ENCODE measurements at places on chromosomes 11 and 22.
A peak's percentile ranks its signal among the peaks of the same experiment; 100 is the strongest.

GRCh38 chr11:1121813-1122663 is 35.7 kb upstream of the MUC5AC start:
- no peak for DNase-seq

DNA sequence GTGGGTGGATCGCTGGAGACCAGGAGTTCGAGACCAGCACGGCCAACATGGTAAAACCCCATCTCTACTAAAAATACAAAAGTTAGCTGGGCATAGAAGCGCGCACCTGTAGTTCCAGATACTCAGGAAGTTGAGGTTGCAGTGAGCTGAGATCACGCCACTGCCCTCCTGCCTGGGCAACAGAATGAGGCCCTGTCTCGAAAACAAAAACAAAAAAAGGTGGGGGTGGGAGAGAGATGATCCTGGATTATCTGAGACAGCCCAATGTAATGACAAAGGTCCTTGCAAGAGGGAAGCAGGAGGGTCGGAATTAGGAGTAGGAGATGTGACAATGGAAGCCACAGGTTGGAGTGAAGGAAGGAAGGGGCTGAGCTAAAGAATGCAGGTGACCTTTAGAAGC is 87.6 kb upstream of the APOA1 start:
- DNase-seq: no peak

- DNase-seq: no peak
Observed at GRCh38 chr11:17892409-17892808, 120.4 kb downstream of the SERGEF start.

- no peak for DNase-seq
Observed at GRCh38 chr11:110465231-110465630, 35.5 kb downstream of the FDX1 start.

- DNase-seq: no peak
Observed at GRCh38 chr11:83282084-83282716, 4.0 kb downstream of the CCDC90B start.

DNA sequence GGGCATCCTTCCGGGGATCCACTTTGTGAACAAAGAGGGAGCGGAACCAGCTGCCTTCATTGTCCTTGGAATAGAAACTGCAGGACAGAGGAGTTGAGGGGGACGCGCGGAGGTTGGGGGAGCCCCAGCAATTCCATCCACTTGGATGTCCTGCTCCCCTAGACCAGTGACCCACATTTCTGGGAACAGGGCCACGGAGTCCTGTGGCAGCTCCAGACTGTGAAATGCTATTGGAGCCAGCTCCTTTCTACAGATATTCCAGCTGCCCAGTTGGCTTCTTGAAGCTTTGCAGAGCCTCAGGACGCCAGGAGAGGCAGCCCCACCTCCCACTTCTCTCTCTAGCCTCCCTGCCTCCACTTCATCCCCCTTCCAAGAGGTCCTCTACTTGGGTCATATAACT is 10.5 kb downstream of the NIPSNAP1 start:
- DNase-seq: no peak

DNA sequence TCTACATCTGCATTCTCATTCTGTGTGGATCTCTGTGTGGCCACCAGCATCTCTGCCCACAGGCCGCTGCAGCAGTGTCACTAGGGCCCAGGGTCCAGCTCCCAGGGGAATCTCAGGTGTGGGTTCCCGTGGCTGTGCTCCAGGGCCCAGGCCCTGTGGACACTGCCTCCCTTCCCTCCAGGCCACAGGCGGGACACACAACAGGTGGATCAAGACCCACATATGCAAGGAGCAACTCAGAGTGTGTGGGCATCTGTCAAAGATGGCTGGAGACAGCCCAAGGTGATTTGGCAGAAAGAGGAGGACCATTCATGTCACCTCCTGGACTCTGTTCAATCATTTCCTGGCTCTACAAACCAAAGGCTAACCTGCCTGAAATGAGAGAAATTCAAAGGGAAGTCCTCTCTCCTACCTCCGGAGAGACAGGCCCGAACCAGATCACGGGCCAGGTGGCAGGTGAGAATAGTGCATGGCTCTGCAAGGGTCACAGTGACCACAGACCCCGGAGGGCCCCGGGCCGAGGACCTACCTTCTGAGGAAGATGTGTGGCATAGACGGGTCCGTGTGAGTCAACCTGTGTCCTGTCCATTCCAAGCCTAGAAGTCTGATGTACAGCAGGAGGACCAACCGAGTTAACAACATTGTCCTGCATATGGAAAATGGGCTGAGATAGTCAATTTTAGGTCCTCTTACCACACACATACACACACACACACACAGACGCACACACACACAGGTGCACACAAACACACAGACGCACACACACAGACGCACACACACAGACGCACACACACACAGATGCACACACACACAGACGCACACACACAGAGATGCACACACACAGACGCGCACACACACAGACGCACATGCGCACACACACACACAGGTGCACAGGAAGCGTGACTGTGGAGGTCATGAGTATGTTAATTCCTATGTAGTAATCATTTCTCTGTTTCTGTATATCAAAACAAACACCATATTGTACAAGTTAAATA is 1068.5 kb downstream of the BRD1 start:
- DNase-seq: no peak

DNA sequence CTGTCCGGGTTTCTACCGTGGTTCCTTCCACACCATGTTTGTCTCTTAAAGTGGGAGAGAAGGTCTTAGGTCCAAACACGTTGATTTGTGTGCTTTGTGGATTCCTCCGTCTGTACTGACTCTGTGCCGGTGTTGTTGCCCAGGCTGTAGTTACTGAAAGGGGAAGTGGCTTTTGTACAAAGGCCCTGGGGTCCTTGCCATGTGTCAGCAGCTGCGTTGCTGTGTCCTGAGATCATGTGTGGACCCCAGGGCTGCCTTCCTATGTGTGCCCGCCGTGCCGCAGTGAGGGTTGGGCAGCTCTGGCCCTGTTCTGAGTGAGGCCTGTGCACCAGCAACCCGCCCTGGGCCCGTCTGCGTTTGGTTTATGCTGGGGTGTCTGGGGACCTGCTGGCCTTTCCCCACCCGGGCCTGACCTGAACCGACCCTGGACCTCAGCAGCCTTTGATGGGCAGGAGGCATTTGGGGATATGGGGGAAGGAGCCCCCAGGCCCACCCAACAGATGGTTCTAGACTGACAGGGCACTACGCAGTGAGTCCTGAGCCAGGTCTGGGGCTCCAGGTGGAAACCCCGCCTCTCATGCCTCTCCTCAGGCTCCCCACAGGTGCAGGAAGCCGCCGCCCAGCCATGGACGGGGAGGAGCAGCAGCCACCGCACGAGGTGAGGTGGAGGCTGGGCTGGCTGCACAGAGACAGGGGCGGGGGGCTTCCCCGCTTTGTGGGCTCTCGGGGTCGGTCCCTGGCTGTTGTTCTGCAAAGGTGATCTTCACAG is 6.9 kb downstream of the TRABD start:
- no peak for DNase-seq

GRCh38 chr22:39024519-39025308 is 3.8 kb downstream of the APOBEC3D start:
- no peak for DNase-seq

DNA sequence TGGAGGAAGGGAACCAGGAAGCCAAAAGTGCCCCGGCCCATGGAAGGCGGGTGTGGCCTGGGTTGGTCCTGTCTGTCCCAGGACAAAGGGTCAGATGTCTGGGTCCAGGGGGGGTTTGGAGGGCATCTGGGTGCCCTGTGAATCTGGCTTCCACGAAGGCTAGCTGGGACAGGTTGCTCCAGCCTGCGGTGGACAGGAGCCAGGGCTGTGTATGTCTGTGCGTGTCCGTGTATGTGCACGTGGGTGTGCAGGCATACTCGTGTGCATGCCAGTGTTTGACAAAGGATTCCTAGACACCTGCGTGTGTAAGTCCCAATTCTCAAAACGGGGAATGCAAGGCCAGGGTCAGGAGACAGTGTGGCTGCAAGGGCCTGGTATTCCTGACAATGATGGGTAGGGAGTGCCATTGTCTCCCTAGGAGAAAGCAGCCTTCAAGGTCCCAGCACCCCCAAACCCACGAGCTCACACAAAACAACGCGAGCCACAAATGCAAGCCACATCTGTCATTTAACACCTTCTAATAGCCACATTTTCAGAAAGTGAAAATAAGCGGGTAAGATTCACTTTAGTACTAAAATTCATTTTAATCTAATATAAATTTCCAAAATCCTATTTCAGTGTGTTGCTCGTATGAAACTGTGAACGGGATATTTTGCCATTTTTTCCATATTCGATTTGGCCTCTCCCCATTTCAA is 78.4 kb upstream of the WNT7B start:
- DNase-seq: no peak

DNA sequence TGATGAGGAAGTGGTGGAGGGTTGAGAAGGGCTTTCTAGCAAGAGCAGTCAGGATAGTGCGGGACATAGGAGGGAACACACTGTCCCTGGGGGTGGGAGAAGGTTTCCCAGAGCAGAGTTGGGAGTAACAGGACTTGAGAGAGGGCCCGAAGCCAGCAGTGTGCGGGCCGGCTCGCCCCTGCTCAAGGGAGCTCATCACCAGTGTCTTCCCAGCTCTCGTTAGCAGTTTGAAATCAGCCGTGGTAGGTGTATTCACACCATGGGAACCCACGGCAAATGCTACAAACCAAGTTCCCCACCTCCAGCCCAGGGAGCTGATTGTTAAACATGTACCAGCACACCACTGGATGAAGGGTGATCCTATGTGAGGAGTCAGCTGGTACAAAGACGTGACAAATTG is 66.2 kb upstream of the EIF3D start:
- DNase-seq: no peak

DNA sequence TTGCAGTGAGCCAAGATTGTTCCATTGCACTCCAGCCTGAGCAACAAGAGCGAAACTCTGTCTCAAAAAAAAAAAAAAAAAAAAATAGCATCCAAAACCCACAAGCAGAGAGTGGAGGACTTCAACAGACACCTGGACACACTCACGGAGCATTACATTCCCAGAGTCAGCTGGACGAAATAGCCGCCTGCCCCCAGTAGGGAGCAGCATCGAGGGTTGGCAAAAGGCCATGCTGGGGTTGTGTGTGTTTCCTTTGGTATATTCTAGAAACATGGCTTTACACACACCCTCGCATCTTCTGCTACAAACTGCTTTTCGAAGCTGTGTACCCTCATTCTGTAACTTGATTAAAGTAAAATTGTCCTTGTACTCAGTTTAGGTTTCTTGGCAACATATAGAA is 5.3 kb downstream of the ADA2 start:
- DNase-seq: peak; percentile 25

GRCh38 chr22:24466716-24467328 is 28.3 kb upstream of the UPB1 start:
- DNase-seq: no peak

GRCh38 chr22:20957683-20958431 is 9.2 kb upstream of the AIFM3 start:
- no peak for DNase-seq

DNA sequence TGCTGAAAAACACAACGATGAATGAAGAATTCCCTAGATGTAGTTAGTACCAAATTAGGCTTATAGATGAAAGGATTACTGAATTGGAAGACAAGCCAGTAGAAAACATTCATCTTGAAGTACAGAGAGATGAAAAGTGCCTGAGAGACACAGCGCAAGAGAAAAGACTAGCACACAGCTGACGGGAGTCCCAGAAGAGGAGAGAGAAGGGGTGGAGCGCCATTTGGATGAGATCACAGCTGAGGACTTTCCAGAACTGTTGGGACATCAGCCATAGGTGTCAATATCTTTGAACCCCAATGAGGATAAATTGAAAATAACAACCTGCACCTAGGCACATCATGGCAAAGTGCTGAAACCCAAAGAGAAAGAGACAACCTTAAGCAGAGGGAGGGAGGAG is 25.2 kb downstream of the ALG12 start:
- no peak for DNase-seq

GRCh38 chr11:64742087-64742888 is 1.7 kb downstream of the RASGRP2 start:
- no peak for DNase-seq

DNA sequence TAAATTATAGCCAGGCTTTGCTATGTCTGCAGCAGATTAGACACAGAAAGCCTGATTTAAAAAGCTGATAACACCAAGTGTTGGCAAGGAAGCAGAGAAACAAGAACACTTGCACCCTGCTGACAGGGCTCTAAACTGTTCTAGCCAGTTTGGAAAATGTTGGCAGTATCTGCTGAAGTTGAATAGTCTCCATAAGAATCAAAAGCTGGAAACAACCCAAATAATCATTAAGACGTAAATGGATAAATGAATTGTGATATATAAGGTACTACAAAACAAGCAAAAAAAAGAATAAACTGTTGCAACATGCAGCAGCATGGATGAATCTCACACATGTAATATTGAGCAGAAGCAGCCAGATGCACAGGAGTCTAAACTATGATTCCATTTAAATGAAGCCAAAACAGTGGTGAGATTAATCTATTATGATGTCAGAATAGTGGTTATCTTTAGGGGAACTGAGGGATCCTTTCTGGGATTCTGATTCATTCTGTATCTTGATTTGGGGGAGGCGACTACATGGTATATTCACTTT is 40.4 kb upstream of the ADORA2A start:
- no peak for DNase-seq

DNA sequence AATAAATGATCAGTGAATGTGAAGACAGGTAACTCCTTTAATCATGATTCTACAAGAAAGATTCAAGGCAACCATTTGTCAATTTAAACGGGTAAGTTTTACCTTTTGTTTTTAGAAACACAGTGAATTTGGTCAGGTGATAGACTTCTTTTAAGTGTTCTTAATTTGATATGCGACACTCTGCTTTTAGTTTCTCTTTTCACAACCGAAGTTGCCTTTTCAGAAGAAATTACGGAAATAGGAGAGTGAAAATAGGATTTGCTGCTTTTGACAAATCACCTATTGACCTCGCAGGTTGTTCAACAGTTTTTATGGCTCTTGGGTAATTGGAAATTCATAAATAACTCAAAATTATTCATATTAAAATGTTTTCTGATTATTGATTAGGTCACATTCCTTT is 142.1 kb downstream of the CNTN5 start:
- DNase-seq: no peak

- DNase-seq: no peak
Observed at GRCh38 chr22:19336133-19337075, 44.9 kb upstream of the CLTCL1 start.

- peak; percentile 56 for DNase-seq
Observed at GRCh38 chr11:112555491-112556364, 295.1 kb upstream of the PLET1 start.

DNA sequence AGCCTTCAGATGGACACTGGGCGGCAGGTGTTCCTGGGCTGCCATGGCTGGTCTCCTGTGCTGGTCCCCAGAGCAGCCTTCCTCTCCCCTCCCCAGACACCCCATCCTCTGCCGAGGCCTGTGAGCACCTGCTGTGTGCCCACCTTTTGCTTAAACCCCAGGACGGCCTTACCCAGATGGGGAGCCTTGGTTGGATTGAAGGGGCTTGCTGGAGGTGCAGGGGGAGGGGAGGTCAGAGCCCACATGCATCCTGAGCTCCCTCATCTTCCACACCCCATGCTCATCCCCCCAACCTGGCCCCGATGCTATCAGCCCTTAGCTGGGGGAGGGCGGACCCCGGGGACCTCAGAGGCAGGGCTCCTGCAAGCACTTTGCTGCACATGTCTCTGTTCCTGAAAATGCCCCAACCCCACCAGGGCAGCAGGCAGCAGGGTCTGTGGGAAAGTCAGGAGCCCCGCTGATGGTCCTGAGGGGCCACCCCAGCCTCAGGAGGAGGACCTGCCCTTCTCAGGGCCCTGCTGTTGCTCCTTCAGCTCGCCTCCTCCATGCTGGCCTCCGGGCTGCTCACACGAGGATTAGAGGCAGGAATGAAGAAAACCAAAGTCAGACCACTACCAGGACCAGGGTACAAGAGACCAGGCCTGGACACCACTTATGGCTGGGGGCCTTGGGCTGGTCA is 41.6 kb upstream of the CCDC188 start:
- no peak for DNase-seq
